ENCODE measurements at places on chromosomes 16 and 17. TPM values are rescaled to one million over a fixed set of nuclear protein-coding genes. Genes with fewer than 3 reads are reported as not detected.
A peak's percentile ranks its signal among the peaks of the same experiment; 100 is the strongest.

DNA sequence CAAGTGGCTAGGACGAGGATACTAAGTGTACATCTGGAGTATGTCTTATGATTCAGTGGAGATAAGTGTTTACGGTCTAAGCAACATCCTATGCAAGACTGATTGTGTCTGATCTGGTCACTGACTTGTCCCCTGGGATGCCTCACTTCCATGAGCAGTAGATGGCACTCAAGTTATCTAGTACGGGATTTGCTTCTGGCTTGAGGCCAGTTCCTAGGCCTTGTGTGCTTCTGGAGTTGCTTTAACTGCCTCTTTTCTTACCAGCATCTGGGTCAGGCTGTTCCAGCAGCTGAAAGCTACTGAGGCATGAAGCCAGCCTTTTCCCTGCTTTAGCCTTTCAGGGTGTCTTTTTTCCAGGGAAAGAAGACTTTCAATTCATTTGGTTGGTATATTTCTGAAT, 23.0 kb downstream of the SUPT6H start:
- DNase-seq, result peak; percentile 53

GRCh38 chr17:50473901-50474300, 4.8 kb upstream of the RSAD1 start:
- DNase-seq, result no peak

- DNase-seq, result no peak
These were observed 14.6 kb upstream of the RMI2 start for GRCh38 chr16:11330526-11331237.

DNA sequence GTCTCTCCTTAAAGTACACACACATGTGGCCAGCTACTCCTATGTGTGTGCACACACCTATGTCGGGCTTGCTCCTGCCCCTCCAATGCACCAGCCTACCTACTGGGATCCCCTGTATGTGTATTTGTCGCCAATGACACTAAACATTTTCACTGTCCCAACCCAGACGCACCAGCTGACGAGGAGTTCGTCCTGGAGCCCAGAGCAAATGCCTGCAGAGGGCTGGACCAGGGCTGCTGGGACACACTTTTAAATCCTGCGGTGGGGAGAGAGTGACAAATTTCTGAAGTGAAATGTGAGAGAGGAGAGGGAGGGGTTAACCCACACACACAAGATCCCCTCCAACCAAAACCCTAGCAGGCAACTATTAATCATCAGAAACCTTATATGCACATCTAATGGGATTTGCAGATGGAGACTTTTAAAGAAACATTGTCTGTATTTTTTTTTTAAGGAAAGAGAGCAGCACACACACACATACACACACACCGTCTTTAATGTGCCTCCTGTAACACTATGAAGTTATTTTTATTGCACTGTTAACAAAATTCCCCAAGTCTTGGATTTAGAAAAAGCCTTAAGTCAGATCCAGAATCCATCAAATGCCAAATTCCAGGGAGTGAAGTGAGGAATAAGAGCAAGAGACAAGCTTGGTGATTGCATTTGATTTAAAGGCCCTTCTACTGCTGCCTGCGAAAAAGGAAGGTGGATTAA, at the start of gene MEOX1:
Gene MEOX1 (minus strand): TSS at position 224 of the 714 bp plus-strand sequence. CDS start 388 bp downstream, outside the sequence.
- DNase-seq, result peak; percentile 83

- DNase-seq, result no peak
These were observed 393.2 kb upstream of the MAF start for GRCh38 chr16:79993629-79994209.

GRCh38 chr17:4483012-4483840, 15.5 kb upstream of the SPNS2 start:
- DNase-seq, result no peak

- no peak for DNase-seq
These were observed 18.8 kb upstream of the MMD start for GRCh38 chr17:55440391-55440790.

DNA sequence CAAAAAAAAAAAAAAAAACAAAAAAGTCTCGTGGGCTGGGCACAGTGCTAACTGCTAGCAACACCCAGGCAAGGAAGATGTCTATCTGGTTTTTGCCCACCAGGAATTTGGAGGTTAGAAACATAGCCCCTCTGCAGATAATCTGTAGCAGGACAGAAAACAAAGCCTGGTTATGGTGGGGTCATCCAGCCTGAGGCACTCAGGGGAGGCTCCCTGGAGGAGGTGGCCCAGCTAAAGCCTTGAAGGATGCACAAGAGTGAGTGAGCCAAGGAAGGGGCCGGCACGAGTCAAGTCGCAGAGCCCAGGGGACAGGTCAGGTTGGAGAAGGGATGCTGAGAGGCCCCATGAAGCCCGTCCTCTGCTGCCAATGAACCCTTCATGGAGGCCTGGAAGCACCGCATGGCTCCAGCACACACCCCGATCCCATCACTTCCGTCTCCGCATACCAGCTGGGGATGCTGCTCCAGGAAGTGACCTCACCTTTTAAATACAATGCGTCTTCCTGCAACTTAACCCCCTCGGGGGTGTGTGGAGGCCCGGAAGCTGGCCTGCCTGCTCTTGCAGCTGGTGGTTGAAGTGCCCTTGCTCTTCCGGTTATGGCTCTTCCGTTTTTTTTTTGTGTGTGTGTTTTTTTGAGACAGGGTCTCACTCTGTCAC, 86.5 kb downstream of the ENGASE start:
- peak; percentile 3 for DNase-seq

GRCh38 chr17:58576679-58577367, 62.4 kb upstream of the MTMR4 start:
- DNase-seq, result peak; percentile 29

GRCh38 chr16:23074423-23074822, 74.8 kb downstream of the USP31 start:
- DNase-seq, result no peak

DNA sequence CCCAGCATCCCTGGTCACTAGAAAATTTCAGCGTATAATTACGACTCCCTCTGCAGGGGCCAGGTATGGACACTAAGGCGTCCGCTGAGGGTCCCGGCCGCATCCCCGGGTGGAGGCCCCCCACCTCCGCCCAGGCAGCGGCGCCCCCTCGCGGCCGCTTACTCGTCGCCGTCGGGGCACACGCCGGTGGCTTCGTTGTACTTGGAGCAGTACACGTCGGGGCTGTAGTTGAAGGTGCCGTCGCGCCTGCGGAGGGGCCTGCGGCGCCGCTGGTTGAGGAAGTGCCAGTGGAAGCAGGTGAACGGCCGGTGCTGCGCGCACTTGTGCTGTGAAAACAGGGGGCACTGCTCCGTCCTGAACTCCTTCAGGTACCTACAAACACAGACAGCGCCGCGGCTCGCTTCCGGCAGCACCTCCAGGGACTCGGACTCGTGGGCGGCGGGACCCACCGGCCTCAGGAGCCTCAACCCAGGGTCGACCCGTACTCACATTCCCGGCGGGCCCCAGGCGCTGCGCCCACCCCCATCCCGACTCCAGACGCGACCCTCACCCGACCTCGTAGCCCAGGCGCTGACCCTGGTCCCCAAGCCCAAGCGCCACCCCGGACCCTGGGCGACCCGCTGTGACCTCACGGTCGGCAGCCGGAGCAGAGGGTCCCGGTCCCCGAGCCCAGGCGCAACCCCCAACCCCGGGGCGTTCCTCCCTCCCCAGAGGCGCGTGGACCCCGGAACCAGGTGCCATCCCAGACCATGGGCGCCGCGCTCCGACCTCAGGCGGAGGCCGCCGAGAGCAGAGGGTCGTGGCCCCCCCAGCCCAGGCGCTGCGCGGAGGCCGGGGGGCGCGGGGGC, 596 bp downstream of the UNKL start:
- peak; percentile 30 for DNase-seq

- peak; percentile 38 for DNase-seq
These were observed 9.3 kb downstream of the GAS2L2 start for GRCh38 chr17:35743626-35744328.

DNA sequence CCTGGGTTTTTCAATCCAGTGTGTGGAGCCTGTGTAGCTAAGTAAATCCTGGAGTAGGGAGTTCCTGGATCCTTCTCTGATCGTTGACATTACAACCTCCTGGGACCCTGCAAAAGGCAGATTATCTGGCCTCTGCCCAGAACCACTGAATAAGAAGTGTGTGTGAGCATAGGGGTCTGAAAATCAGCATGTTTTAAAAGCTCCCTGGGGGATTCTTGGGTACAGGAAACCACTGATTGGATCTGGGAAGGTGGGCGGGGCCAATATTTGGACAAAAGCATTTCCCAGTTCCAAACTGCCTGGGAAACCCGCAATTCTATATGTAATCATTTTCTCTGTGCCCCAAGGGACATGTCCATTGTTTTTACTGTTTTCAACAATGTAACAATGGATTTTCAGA, 27.2 kb upstream of the BEAN1 start:
- DNase-seq, result no peak

- no peak for DNase-seq
These were observed 3.1 kb upstream of the UBE2I start for GRCh38 chr16:1306334-1306733.

DNA sequence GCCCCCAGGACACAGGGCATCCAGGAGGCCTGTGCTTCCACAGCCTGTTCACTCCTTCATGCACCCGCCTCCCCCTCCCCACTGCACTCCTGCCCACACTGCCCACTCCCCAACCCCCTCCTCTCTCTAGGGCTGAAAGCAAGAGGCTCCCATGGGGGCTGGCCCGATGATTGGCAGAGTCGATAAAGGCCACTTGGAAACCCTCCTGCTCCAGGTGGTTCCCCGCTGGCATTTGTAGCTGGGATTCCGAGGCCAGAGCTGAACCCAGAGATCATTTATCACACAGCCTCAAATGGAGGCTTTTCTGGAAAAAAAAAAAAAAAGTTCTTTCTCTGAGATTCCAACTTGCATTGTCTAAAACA, 74.1 kb downstream of the SREBF1 start:
- DNase-seq, result no peak

- no peak for DNase-seq
These were observed 2.5 kb downstream of the SMIM5 start for GRCh38 chr17:75635610-75636202.

DNA sequence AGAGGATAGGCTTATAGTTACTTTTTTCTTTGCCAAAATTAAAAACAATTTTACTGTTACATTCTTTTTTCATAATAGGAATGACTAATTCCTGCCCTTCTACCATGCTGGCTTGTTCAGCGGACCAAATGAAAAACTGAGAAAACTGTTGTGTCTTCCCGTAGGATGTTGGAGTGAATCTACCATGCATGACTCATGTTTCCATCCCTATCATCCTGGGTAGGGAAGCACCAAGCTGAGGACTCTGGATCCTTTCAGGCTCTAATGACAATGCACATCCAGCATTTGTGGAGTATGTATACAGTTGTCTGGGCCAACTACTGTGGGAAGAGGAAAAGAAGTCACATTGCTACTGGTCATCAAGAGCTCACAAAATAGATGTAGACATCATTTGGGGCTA, 41.1 kb upstream of the DHX8 start:
- peak; percentile 52 for DNase-seq

- peak; percentile 43 for DNase-seq
These were observed 697 bp downstream of the NOL11 start for GRCh38 chr17:67718325-67718941.

DNA sequence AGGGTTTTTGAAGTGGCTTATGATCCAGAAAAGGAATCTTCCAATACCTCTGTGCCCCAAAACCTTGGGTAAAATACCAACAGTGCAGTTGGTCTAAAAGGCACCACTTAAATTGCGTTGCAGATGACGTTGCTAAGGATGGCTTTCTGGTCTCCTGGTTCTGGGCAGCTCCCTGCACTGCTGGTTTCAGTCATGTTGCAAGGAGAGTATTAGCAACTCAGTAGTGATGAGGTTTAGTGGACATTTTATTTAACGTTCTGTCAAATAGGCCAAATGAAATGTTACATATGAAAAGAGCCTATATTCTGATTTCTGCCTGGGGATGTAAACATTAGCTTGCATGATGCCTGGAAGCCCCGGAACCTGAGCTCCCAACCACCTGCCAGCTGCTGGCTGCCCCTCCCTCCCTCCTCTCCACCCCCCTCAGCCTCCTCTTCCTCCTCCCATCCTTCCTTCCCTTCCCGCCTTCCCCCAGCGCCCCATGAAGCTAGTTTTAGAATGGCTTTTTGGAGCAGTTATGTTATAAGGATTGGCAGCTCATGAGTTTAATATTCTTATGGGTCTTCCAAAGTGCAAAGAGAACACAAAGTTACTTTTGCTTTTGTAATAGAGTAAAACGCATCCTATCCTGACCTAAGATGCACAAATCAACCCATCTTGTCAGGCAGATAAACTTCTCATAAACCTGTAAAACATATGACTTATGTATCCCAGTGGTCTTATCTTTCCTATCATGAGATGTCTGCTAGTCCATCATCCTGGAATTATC, 20.7 kb downstream of the CD7 start:
- peak; percentile 39 for DNase-seq

DNA sequence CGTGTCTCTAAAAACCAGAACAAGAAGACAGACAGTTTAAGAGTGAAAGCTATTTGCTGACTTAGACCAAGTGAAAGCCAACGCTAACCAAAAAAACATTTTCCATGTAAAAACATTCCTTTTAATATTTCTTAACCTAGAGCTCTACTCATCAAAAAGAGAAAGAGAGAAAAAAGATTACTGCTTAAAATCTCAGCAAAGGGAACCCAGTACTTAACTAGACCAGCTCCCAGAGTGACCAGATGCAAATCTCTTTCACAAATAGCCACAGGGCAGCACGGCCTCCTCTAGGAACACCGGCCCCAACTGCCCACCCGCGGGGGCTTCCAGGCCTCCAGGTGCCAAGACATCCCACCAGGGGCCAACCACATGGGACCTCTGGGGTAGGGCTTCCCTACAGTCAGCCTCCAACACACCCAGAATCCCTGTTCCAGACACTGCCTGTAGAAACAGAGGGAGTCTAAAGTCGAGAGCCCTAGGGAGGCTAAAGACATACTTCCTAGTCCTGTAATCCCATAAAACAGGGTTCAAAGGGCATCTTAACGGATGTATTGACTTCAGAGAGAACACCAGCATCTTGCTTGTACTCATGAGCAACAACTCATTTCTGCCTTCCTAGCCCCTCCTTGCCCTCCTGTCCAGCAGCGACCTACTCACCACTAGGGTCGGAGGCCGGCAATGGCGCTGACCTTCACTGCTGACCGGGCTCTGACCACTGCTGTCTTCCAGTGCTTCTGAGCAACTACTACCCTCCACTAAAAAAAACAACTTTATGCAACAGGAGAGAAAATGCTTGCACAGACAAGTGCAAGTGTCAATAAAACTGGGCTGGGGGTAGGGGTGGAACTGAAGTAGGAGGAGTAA, 21.3 kb downstream of the ZCCHC14 start:
- DNase-seq, result no peak

DNA sequence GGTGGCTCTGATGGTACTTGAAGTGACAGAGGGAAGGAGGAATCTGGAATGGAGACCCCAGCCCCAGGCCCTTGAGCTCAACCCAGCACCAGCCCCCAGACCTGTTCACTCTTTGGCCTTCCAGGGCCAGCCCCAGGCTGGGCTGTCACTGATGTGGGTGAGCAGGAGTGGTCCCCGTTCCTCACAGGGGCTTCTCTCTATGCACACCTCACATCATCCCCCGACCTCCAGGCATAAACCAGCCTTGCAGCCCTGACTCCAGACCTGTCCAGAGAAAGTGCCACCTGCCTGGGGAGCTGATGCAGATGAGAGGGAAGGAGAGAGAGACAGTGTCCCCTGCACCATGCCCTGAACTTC, 182.6 kb upstream of the SDK2 start:
- no peak for DNase-seq

GRCh38 chr16:52149003-52149402, 397.9 kb downstream of the TOX3 start:
- no peak for DNase-seq

The PMFBP1 gene
- total RNA-seq, result 0.11 TPM

The CDH13 gene
- total RNA-seq, result 162 TPM

The STAC2 gene
- not detected for total RNA-seq

The TP53TG3C gene
- total RNA-seq, result not detected

The KCNJ2 gene
- 2.6 TPM for total RNA-seq

The DRC7 gene
- not detected for total RNA-seq

The HS3ST3B1 gene
- total RNA-seq, result 6.9 TPM

The LDHD gene
- not detected for total RNA-seq

The METRN gene
- total RNA-seq, result 127 TPM

The RAPGEFL1 gene
- total RNA-seq, result 0.98 TPM

The PLEKHM1 gene
- total RNA-seq, result 30.0 TPM

Measured in LHCN-M2 (cell line).